H9 (cell line): ENCODE measurements at places on chromosomes 3 and 15. TPM values are rescaled to one million over a fixed set of nuclear protein-coding genes. Genes with fewer than 3 reads are reported as not detected.

- no peak for DNase-seq
- no peak overlapping the region for H3K27ac ChIP-seq
- no peak overlapping the region for H3K4me3 ChIP-seq
- H3K36me3 ChIP-seq, result no peaks in the 10 kb centered on the region
- peaks cover 3% of the 10 kb centered on the region; the same call in 1 of the 2 replicates for H3K27me3 ChIP-seq
Measured at GRCh38 chr15:29962407-29962806, 120.3 kb upstream of the GOLGA8J start.

- H3K4me3 ChIP-seq, result no peak overlapping the region
- DNase-seq, result no peak
- no peaks in the 10 kb centered on the region; the same call in 1 of the 2 replicates for H3K4me1 ChIP-seq
- H3K27me3 ChIP-seq, result no peaks in the 10 kb centered on the region
- no peak overlapping the region for H3K27ac ChIP-seq
- H3K36me3 ChIP-seq, result peaks cover 49% of the 10 kb centered on the region
Measured at GRCh38 chr3:177051411-177051810, 145.9 kb downstream of the TBL1XR1 start.

- peaks cover 19% of the 10 kb centered on the region; the same call in 1 of the 2 replicates for H3K36me3 ChIP-seq
- H3K4me1 ChIP-seq, result no peaks in the 10 kb centered on the region
- H3K27ac ChIP-seq, result no peak overlapping the region
Measured at GRCh38 chr3:36832406-36832805, 68.1 kb upstream of the DCLK3 start.

GRCh38 chr15:76245072-76245610 lies 66.1 kb downstream of the ETFA start:
- H3K36me3 ChIP-seq, result peaks cover 7% of the 10 kb centered on the region
- H3K4me1 ChIP-seq, result no peaks in the 10 kb centered on the region
- no peak overlapping the region for H3K4me3 ChIP-seq
- no peaks in the 10 kb centered on the region for H3K27me3 ChIP-seq

GRCh38 chr3:24496529-24497482 lies 2.2 kb upstream of the THRB start:
- H3K36me3 ChIP-seq, result no peaks in the 10 kb centered on the region
- H3K4me3 ChIP-seq, result no peak overlapping the region
- H3K27me3 ChIP-seq, result peaks cover 6% of the 10 kb centered on the region; the same call in 1 of the 2 replicates
- H3K4me1 ChIP-seq, result peaks cover 14% of the 10 kb centered on the region; the same call in 1 of the 2 replicates
- DNase-seq, result peak; percentile 84

DNA sequence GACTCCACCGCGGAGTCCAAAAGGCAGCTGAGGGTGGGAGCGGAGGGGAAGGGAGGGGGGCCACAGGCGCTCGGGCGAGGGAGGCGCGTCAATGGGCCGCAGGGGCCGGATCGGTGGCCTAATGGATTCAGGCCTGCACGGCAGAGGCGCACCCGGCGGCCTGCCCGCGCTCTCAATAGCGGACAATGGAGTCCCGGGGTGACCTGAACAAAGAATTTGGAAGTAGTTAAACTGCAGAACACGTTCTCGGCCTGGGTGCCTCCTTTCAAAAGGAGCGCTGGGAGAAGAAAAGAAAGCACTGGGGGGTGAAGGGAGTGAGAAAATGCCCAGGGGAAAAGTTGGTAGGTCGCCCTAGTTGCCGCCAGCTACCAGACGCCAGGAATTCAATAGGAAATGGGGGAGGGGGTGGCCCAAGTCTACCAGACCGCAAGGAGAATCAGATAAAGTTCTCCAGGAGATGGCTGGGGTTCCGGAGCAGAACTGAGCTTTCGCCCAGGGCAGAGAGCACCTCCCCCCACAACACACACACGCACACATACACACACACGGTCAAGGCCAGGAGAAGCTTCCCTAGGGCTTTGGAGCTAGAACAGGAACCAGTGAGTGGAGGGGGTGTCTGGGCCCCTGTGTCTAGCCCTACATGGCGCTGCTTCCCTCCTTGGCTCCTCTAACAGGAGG lies 25.8 kb upstream of the POLG start:
- no peak overlapping the region for H3K27ac ChIP-seq
- H3K27me3 ChIP-seq, result peaks cover 86% of the 10 kb centered on the region
- H3K36me3 ChIP-seq, result no peaks in the 10 kb centered on the region
- H3K4me1 ChIP-seq, result no peaks in the 10 kb centered on the region

GRCh38 chr15:70323111-70323851 lies 225.6 kb upstream of the TLE3 start:
- H3K36me3 ChIP-seq, result no peaks in the 10 kb centered on the region
- H3K27ac ChIP-seq, result no peak overlapping the region
- peaks cover 3% of the 10 kb centered on the region; the same call in 1 of the 2 replicates for H3K4me1 ChIP-seq
- no peak overlapping the region for H3K4me3 ChIP-seq
- no peaks in the 10 kb centered on the region for H3K27me3 ChIP-seq

DNA sequence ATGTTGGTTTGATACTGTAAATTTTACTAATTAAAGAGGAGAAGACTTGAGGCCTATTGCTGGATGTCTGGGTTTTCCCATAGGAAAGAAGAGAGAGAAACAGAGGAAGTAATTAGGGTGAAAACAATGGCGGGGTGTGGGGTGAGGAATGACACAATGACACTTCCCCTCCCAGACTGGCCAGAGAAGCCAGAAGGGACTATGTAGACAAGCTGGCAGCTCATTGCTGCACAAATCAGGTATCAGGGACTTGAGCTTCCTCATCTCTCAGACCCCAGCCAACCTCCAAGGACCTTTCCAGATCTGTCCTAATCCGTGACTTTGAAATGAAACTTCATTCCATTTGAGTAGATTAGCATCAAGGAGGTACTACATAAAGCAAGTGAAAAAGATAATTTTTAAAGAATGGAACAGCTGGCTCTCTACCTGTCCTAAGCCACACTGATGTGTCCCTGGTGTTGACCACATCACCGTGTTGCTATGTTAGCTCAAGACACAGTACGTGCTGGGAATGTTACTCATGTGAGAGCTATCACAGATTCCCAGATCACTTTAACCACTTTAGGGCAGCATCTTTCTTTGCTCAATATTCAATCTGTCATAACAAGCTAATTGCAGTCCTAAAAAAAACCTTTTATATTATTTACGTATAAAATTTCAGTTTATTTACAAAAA lies 22.2 kb downstream of the TMEM212 start:
- DNase-seq, result no peak
- H3K27me3 ChIP-seq, result no peaks in the 10 kb centered on the region
- H3K4me1 ChIP-seq, result no peaks in the 10 kb centered on the region; the same call in 1 of the 2 replicates
- no peaks in the 10 kb centered on the region for H3K36me3 ChIP-seq

DNA sequence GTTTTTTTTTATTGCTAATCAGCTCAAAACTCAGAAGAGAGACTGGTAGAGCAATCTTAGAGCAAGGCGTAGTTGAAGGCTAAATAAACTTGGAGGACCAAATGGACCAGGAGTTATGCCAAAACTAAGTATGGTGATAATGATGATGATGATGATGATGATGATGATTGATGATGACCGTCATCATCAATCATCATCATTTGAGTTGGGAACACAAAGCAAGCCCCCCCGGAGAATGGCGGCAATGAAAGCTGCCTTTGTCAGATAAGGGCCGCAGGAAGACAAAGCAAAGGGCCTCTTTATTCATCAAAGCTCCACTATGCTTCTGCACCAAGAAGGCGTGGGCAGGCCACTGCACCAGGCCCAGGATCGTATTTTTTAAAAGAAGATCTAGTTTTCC lies 82.1 kb upstream of the RAD18 start:
- no peak for DNase-seq
- H3K4me3 ChIP-seq, result no peak overlapping the region
- H3K27me3 ChIP-seq, result no peaks in the 10 kb centered on the region
- H3K27ac ChIP-seq, result no peak overlapping the region
- no peaks in the 10 kb centered on the region for H3K36me3 ChIP-seq

- H3K4me1 ChIP-seq, result no peaks in the 10 kb centered on the region
- H3K27ac ChIP-seq, result no peak overlapping the region
- H3K36me3 ChIP-seq, result peaks cover 16% of the 10 kb centered on the region
- DNase-seq, result no peak
- no peak overlapping the region for H3K4me3 ChIP-seq
Measured at GRCh38 chr3:136036306-136036705, 70.8 kb downstream of the PPP2R3A start.

DNA sequence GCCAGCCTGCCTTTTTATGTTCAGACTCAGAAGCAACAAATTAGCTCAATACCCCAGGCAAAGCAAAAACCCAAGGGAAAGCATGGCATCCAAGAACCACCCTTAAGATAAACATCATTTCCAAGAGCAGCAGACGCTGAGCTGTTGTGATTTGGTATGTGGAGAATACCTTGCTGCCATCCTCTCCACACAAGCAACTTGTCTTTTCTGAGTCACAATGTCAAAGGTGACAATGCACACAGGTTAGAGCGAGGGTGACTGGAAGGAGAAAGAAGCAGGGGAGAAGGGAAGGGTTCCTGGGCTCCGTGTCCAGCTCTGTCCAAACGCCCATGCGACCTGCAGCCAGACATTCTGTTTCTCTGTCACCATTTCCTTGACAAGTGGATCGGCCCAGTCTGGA lies 6.0 kb downstream of the PCSK6 start:
- no peak for DNase-seq
- H3K27me3 ChIP-seq, result peaks cover 12% of the 10 kb centered on the region; the same call in 1 of the 2 replicates
- H3K27ac ChIP-seq, result no peak overlapping the region
- no peak overlapping the region for H3K4me3 ChIP-seq
- no peaks in the 10 kb centered on the region for H3K36me3 ChIP-seq

DNA sequence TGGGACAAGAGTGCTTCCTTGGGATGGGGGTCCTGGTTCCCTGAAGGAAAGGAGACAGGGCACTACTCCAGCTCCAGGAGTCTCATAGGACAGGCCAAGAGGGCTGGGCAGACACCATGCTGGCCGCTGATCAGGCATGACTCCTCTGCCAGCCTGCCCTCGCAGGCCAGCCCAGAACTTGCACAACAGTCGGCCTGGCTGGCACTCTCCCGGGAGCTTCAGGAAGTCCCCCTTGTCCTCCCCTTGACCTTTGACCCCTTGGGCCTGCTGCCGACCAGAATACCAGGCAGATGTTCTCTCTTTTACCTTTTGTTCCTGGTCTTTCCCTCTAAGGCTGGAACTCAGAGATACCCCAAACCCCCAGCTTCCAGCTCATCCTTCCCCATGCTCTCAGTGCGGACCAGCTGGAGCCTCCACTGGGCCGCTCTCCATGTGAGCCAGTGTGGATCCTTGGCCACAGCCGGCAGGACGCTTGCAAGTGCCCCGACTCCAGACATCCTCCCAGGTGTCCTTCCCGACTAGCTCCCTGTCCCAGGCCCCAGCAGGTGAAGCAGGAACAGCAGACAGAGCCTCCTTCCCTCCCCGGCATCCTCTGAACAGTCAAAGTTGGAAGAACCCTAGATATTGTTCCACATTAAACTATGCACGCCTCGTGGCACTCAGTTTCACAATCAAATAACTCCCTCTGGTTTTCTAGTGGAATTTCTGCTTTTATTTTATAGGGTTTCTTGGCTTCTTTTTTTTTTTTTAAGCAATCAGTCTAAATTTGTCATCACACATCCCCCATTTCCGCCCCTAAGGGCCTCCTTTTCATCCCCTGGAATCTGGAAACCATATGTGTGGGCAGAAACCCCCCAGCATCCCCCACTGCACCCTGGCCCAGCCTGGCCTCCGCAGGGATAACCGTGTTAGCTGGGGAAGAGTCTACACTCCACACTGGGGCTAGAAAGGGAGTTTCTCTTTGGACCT lies 15.7 kb downstream of the VPS18 start:
- H3K4me3 ChIP-seq, result no peak overlapping the region
- H3K27ac ChIP-seq, result no peak overlapping the region
- H3K4me1 ChIP-seq, result no peaks in the 10 kb centered on the region
- H3K27me3 ChIP-seq, result no peaks in the 10 kb centered on the region
- peaks cover 4% of the 10 kb centered on the region for H3K36me3 ChIP-seq

DNA sequence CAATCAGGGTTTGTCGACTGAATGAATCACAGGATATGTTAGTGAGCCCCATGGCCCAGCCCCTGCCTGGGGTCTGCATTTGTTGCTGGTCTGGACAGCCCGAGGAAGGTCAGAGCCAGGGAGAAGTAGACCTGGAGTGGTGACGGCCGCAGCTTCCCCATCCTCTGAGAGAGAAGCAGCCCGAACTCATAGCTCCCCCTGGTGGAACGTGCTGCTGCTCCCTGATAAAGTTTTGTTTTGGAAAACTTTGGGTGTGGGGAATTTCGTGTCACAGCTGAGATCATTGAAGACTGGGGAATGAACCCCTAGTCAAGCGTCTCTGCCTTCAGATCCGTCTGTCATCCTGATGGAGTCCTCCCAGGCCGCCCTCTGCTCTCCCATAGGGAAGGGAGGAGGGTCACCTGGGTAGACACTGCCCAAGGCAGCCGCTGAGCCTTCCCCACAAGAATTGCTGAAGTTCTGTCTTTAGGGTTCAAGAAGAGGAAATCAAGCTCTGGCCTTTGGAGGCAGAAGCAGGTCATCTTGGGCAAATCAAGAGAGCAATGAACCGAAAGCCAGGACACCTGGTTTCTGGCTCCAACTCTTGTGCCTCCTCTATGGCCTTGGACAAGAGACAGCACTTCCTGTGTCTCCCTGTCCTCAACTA lies 60.5 kb downstream of the GLDN start:
- no peaks in the 10 kb centered on the region for H3K4me1 ChIP-seq
- H3K36me3 ChIP-seq, result no peaks in the 10 kb centered on the region
- DNase-seq, result peak; percentile 74
- H3K27ac ChIP-seq, result no peak overlapping the region
- no peak overlapping the region for H3K4me3 ChIP-seq

DNA sequence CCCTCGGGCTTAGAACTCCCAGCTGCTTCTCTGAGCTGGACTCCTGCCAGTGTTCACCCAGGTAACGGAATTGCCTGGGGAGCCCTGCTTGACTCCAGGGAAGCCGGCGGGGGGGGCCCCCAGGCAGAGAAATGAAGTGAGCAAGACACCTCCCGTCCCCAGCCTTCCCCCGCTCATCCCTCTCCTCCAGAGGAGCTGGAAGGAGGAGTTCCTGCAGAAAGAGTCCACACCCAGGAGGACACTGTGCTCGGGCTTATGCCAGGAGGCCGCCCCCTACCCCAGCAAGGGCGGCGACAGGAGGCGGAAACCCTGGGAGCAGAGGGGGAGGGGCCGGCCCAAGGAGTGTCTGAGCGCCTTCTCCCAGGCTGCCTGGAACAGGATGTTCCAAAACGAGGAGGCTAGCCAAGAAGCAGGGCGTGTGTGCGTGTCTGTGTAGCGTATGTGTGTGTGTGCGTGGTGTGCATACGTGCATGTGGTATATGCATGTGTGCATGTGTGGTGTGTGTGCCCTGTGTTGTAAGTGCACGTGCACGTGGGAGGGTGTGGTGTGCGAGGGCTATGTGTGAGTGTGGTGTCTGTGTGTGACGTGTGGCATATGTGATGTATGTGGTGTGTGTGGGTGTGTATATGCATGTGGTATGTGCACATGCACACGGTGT lies 511.3 kb downstream of the SHQ1 start:
- H3K36me3 ChIP-seq, result no peaks in the 10 kb centered on the region
- H3K4me3 ChIP-seq, result no peak overlapping the region
- no peak overlapping the region for H3K27ac ChIP-seq

GRCh38 chr3:60742606-60743145 lies 508.6 kb downstream of the FHIT start:
- peaks cover 2% of the 10 kb centered on the region; the same call in 1 of the 2 replicates for H3K27me3 ChIP-seq
- no peak overlapping the region for H3K27ac ChIP-seq
- no peaks in the 10 kb centered on the region for H3K36me3 ChIP-seq
- peak; percentile 80 for DNase-seq

- DNase-seq, result peak; percentile 36
- no peaks in the 10 kb centered on the region for H3K27me3 ChIP-seq
- H3K27ac ChIP-seq, result no peak overlapping the region
- H3K4me3 ChIP-seq, result no peak overlapping the region
Measured at GRCh38 chr3:104956620-104957345, 409.9 kb upstream of the ALCAM start.

Gene DGKG
- not detected in 2 replicates for total RNA-seq

Gene LTF
- not detected in 2 replicates for total RNA-seq

Gene PLAAT1
- 4.4 and 5.6 TPM in 2 replicates for total RNA-seq
